Right ventricle myocardium superior (tissue), 1 donor: ENCODE measurements at places on chromosomes 1 and 21.

DNA sequence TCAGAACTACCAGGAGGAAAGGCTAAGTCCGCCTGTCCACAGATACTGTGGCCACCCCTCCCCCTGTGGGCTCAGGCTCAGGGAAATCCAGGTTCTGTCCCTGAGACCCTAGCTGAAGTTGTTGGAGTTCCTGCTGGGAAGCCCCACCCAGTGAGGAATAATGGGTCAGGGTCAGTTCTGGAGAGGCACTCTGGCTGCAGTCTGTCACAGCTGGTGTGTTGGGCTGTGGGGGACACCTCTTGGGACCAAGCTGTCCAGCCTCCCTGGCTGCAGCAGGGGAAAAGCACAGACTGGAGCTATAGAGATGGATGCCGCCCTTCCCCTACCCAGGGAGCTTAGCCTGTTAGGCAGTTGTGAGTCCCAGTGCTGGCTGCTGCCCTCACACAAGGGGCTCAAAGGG lies 65.1 kb upstream of the RGS21 start:
- no peak for DNase-seq

DNA sequence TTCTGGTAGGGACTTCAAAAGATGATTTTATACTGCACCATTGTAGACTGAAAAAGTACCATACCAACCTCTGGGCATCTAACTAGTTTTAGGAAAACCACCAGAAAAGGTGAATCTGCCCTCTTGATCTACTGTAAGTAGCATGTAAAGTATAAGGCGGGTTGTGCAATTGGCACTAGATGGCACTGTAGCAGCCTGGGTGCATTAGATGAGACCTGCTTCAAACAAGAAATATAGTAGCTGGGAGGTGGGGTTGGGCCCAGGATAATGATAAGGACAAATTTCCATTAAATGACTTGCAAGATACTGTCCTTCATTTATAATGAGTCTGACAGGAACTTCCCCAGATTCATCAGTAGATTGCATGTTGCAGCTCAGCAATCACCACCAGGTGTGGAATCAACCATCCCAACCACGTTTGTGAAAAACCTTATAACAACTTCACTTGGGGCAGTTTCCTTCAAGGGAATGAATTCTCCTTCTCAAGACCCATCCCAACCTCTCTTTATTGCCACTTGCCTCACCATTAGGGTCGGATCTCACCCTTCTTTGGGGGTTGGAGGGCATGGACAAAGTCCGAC lies 37.3 kb upstream of the IL10 start:
- no peak for DNase-seq

DNA sequence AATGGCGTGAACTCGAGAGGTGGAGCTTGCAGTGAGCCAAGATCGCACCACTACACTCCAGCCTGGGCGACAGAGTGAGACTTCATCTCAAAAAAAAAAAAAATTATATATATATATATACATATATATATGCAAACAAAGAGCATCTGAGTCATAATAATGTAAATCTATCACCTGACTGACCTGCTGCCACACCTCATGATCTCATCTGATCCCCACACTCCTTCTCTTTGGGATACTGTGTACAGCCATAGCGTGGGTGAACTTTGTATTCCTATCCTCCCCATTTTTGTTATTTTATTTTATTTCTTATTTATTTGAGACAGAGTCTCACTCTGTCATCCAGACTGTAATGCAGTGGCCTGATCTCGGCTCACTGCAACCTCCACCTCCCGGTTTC lies 2.6 kb upstream of the HDAC1 start:
- no peak for DNase-seq

GRCh38 chr1:109296782-109297181 lies 10.0 kb downstream of the MYBPHL start:
- no peak for DNase-seq

DNA sequence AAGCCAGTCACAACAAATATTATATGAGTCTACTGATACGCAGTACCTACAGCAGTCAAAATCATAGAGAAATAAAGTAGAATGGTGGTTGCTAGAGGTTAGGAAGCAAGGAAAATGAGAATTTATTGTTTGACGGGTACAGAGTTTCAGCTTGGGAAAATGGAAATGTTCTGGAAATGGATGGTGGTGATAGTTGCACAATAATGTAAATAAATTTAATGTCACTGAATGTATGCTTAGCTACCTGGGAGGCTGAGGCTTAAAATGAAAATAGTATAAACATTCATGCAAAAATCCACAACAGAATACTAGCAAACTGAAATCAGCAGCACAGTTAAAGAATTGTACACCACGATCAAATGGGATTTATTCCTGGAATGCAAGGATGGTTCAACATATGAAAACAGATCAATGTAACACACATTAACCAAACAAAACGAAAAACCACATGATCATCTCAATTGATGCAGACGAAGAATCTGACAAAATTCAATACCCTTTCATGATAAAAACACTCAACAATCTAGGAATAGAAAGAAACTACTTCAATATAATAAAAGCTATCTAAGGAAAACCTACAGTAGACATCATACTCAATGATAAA lies 10.7 kb downstream of the TUT4 start:
- no peak for DNase-seq

GRCh38 chr1:53891678-53892077 lies 2.1 kb upstream of the YIPF1 start:
- no peak for DNase-seq

GRCh38 chr21:45818904-45819285 lies 162.7 kb upstream of the COL6A1 start:
- no peak for DNase-seq
